ENCODE measurements at places on chromosomes 7 and 10.

DNA sequence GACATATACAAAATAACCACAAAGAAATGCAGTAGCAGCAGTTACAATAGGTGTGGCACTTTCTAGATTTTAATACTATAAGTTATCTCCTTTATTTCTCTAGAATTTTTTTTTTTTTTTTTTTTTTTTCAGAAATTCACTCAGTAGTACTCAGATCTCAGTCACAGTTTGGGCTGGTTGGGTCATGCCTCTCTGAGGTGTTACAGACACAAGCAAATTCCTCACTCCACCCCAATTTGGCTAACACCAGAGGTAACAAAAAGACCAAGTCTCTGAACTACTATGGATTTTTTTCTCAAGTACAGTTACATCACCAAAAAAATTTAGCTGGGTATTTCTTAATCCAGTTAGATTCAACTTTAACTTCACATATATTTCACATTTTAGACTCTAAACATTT lies 985.1 kb upstream of the LRRN3 start:
- no peak for DNase-seq

- DNase-seq, result no peak
Observed at GRCh38 chr10:129909531-129910256, 54.4 kb downstream of the EBF3 start.

- no peak for DNase-seq
Observed at GRCh38 chr7:113414401-113415035, 296.2 kb upstream of the SMIM30 start.

- no peak for DNase-seq
Observed at GRCh38 chr10:47187592-47187991, 112.4 kb upstream of the GDF10 start.

DNA sequence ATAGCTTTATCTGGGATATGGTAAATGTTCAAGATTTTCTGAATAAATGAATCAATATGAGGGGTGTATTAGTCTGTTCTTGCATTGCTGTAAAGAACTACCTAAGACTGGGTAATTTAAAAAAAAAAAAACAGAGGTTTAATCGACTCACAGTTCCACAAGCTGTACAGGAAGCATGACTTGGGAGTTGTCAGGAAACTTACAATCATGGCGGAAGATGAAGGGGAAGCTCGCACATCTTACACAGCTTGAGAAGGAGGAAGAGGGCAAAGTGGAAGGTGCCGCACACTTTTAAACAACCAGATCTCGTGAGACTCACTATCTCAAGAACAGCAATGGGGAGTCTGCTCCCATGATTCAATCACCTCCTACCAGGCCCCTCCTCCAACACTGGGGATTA lies 32.5 kb upstream of the OTUD1 start:
- DNase-seq, result no peak

GRCh38 chr10:114376523-114376922 lies 27.8 kb downstream of the AFAP1L2 start:
- no peak for DNase-seq

- DNase-seq, result no peak
Observed at GRCh38 chr10:50536617-50537240, 87.0 kb downstream of the SGMS1 start.

DNA sequence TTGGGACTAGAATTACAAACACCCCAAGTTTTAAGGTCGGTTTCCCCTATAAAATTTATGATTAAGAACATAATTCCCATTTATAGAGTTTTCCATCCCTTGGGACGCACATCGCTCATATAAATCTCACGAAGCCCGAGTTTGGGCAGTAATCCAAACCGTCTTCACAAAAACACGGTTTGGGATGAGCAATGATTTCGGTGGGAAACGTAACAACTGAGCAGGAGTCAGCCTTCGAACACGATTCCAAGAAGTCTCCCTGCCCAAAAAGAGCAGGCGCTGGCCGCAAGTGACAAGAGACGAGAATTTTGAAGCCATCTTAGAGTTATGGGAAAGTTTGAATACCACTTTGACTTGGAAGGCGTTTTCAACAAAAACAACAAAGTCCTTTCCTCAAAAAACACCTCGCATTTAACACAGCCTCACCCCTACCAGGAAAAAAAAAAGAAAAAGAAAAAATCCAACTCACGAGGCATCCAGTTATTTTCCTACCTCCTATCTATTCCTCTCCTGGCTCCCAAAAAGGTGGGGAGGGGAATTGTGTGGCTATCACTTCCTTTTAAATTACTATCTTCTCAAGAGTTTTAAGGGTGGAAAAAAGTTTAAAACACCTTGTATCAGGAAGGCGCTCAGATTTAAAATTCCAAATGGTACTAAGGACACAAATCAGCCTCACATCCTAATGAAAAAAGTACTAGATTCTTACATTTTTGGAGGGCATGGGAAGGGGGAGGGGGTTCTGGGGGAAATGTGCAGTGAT lies 1.6 kb downstream of the SEPHS1 start:
- DNase-seq, result no peak

- no peak for DNase-seq
Observed at GRCh38 chr10:61169294-61169693, 225.3 kb upstream of the RHOBTB1 start.

GRCh38 chr10:7832060-7832459 lies 13.8 kb downstream of the TAF3 start:
- no peak for DNase-seq

GRCh38 chr10:124739119-124739921 lies 4.9 kb downstream of the FAM53B start:
- no peak for DNase-seq

DNA sequence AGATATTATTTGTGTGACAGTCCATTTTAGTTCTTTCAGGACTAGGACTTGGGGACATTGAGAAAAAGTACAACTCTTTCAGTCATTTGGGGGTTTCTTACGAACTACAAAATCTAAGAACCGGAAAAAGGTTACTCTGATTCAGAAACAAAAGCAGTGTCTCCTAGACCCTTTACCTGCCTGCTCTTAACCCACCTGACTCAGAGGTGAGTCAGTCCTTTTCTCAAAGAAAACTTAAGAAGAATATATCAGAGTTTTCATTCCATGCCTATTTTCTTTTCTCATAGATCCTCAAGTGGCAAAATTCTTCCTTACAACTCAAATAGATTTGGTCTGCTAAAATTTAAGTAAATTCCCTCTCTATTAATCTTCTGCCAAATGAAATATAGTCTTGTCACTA lies 114.9 kb upstream of the PTN start:
- no peak for DNase-seq

GRCh38 chr10:70433581-70434280 lies 7.8 kb downstream of the NODAL start:
- DNase-seq, result no peak

DNA sequence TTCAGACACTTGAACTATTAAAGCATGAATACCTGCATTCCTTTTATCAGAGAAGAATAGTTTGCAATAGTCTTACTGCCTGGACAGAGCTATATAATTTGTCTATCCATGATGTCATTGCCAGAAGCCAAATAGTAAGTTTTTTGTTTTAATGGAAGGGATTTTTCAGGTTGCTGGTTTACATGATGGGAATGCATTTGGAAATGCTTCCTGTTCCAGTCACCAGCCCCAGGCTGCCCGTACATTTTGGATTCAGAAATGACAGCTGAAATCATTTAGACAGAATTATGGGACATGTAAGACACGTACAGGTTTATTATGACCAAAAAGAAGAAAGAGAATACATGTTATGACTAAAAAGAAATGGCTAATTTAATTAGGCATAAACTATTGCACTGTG lies 293.1 kb downstream of the CDK14 start:
- no peak for DNase-seq

DNA sequence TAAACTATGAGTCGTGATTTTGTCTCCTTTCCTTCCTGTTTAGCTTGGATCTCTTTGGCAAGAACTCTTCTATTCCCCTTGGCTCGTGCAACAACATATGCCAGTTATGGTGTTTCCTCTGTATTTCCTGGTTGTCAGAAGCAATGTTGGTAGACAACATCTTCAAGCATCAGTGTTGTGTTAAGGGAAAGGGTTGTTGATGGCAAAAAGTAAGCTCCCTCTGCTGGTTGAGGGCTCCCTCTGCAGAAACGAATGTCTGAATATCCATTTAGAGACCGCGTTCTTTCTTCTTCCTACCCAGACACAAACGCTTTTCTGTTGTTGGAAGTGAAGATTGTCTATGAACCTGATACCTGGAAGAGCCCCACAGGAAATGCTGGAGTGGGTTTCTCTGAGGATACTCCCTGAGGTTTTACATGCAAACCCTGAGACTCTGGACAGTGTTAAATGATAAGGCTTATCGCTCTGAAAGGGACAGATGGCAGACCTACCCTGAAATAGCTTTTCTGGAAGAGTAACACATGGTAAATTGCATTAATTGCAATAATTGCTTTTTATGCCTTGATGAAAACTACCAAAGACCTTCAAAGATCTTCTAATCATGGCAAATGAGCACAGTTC lies 23.5 kb upstream of the C1QL3 start:
- no peak for DNase-seq

- DNase-seq, result no peak
Observed at GRCh38 chr7:111108000-111108399, 17.1 kb downstream of the LRRN3 start.

DNA sequence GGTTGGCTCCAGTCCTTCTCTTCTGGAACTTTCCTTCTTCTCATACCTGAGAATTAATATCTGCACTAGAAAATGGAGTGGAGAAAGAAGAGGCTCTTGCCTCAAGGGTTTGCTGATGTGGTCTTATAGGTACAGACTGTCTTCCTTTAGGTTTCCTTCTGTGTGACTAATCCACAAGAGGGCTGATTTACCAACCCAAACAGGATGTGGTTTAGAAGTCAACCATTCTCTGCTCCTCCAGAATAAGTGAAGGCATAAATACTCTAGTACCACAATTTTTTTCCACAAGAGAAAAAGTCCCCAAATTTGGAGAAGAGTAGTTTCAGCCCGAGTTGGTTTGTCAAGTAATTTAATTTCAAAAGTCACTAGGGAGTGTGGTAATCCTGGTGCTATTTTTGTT lies 85.8 kb downstream of the NRP1 start:
- no peak for DNase-seq

DNA sequence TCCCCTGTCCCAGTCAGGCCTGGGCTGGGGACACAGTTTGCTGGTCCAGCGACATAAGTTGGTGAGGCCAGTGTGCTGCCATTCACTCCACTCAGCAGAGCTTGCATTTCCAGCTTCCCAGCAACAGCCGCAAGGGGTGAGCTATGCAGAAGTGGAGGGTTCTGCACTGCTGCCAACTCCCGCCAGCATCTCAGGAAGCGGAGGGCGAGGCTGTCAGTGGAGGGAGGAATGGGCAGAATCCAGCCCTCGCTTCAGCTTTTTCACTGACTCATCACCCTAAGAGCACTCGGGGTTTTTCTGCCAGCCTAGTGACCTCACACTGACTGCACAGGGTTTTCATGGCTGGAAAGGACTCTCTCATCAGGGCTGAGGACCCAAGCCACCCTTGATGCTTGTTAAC lies 625.1 kb upstream of the MKI67 start:
- DNase-seq, result no peak

DNA sequence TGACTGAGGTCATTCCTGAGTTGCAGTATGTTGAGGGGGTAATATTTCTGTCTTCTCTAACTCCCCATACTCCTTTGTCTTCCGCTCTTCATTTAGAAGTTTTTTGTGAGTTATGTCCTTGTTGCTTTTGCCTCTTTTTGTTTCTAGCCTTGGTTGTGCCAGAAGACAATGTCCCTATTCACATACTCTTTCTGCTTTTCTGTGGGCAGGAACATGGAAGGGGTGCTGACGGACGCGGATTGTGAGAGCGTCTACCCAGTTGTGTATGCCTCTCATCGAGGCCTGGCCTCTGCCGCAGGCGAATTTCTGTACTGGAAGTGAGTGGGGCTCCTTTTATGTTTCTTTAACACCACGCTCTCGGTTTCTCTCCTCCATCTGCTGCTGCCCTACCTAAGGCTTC lies 20.5 kb downstream of the STAG3 start:
- no peak for DNase-seq

DNA sequence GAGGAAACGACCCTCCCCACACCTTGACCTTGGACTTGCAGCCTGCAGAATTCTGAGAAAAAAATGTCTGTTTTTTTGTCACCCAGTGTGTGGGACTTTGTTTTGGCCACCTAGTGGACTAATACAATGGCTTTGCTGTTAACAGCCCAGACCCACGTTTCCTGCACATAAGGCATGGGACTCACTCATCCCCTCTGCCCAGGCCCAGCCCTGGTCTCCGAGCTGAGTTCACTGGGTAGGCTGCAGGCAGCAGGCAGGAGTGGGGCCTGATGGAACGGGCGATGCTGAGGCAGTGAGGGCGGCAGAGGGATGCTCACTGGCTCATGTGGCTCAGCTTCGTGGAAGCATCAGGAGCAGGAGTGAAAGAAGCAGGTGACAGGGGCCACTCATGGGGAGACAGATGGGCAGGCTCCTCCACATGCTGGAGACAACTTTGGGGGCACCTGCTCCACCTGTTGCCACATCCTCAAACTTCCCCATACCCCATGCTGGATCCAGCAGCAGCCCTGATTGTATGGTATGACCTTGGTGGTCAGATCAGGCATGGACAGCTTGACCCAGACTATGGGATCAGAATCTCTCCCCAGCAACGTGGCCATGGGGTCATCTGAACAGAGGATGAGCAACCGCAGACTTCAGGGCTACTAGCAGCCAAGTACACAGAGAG lies 65.8 kb upstream of the ANTXRL start:
- DNase-seq, result no peak

DNA sequence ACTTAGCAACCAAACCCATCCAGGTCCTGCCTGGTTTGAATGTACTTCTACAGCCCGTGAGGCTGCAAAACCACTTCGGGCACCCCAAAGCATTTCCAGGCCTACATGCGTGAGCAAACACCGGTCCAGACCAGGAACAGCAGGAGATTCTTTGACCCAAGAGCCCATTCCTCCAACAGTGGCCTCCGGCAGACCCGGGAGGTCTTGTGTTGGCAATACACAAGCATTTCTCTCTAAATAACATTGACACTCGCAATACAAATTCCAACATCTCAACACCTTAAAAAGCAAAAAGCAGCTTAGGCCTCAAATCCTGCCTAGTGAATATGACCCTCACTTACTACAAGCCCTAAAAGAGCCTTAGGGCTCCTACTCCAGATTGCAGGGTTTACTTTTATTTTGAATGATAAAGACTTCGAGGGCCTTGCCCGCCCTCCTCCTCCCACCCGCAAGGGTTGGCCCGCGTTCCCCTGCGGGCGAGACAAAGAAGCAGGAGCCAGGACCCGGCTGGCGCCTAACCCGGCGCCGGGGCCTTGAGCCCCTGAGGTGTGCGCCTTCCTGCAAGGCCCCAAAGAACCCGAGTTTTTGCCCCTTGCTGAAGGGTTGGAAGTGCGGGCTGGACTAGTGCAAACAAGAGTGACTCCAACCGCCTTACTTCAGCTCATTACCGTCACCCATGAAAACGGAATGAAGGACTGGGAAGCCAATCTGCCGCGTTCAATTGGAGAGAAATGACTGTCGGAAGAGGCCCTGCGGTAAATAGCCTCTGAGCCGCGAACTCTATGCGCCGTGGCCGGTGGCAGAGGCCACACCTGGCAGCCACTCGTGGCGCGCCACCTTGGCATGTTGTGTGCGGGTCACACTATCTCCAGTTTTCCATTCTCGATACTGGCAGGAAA lies 3.4 kb upstream of the DLX6 start:
- peak; percentile 62 for DNase-seq
